ENCODE measurements at places on chromosomes 7 and 10. TPM values are rescaled to one million over a fixed set of nuclear protein-coding genes. Genes with fewer than 3 reads are reported as not detected.

MKRN1 gene
- 109 TPM for polyA plus RNA-seq

TUBAL3 gene
- not detected for polyA plus RNA-seq

OR13A1 gene
- not detected for polyA plus RNA-seq

LFNG gene
- 3.0 TPM for polyA plus RNA-seq

ZNF239 gene
- 0.98 TPM for polyA plus RNA-seq

GDF2 gene
- polyA plus RNA-seq: not detected

RBP4 gene
- polyA plus RNA-seq: not detected

NRG3 gene
- polyA plus RNA-seq: not detected

PNLIP gene
- not detected for polyA plus RNA-seq

OLAH gene
- polyA plus RNA-seq: not detected

FOXP2 gene
- not detected for polyA plus RNA-seq

CPED1 gene
- polyA plus RNA-seq: not detected

CRTAC1 gene
- polyA plus RNA-seq: not detected

TAS2R3 gene
- polyA plus RNA-seq: not detected

- no peak for DNase-seq
These were observed 242.0 kb upstream of the YAE1 start for GRCh38 chr7:39324139-39324760.

GRCh38 chr7:93747019-93747418, 143.5 kb downstream of the TFPI2 start:
- DNase-seq: no peak

- peak; percentile 24 for DNase-seq
These were observed 164.6 kb downstream of the ADARB2 start for GRCh38 chr10:1572519-1573333.

- no peak for DNase-seq
These were observed 304.4 kb upstream of the LYZL1 start for GRCh38 chr10:28984431-28984830.

GRCh38 chr10:11589738-11590137, 21.7 kb downstream of the USP6NL start:
- no peak for DNase-seq

DNA sequence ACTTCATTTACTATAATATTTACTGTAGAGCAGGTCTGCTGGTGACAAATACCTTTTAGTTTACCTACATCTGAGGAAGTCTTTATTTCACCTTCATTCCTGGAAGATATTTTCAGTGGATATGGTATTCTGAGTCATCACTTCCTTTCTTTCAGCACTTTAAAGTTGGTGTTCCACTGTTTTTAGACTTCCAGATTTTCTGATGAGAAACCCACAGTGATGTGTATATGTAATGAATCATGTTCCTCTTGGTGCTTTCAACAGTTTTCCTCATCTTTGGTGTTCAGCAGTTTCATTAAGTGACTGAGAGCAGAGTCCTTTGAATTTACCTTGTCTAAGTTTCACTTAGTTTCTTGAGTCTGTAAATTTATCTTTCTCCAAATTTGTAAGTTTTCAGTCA, 36.4 kb downstream of the COPG2 start:
- no peak for DNase-seq

GRCh38 chr7:139340808-139341057, 404 bp upstream of the FMC1 start:
- no peak for DNase-seq

GRCh38 chr10:129788215-129788614, 175.9 kb downstream of the EBF3 start:
- DNase-seq: no peak

DNA sequence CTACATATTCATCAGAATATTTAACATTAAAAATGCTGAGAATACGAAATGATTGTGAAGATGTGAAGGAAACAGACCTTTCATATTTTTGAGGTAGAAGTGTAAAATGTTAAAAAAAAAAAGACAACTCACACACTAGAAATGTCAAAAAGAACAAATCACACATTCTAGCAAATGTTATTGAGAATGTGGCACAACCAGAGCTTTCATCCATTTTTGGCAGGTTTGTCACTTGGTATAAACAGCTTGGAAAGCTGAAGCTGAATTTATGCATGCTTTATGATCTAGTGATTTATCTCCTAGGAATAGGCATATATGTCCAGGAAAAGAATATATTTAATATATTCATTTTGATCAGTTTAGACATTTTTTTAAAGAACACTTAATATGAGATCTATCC, 784.9 kb upstream of the GHITM start:
- no peak for DNase-seq

DNA sequence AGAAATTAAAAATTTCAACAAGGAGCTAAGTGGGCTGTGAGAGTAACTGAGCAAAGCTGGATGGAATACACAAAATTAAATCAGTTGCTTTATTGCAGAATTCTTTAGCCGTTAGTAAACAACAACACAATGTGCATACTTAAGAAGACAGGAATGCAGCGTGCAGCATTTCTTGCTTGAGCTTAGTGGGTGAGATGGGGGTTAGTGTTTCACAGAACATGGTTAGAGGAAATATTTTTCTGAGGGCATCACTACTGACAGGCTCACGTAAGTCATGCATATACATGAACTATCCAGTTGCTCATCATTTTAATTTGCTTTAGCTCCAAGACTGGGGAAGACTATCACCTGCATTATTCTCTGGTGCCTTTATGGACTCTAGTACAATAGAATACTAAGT, 80.8 kb downstream of the CD36 start:
- no peak for DNase-seq

DNA sequence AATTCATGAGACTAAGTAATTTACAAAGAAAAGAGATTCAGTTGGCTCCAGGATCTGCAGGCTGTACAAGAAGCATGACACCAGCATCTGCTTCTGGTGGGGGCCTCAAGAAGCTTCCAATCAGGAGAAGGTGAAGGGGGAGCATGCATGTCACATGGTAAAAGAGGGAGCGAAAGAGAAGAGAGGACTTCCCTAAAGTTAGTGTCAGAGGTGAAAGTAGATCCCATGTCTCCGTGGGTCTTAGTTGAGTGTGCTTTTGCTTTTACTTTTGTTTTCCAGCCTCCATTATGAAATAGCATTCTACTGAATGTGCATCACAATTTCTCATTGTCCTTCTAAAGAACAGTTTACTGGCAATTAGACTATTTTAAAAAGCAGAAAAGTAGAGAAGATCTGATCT, 213.6 kb upstream of the FZD1 start:
- no peak for DNase-seq

- no peak for DNase-seq
These were observed 10.4 kb downstream of the GPRIN2 start for GRCh38 chr10:46545861-46546590.
